ENCODE measurements at places on chromosomes 5 and 9. TPM values are rescaled to one million over a fixed set of nuclear protein-coding genes. Genes with fewer than 3 reads are reported as not detected.

- no peak for DNase-seq
Observed at GRCh38 chr9:137198902-137199283, 1.6 kb downstream of the TPRN start.

The DOCK2 gene
- total RNA-seq: not detected

DNA sequence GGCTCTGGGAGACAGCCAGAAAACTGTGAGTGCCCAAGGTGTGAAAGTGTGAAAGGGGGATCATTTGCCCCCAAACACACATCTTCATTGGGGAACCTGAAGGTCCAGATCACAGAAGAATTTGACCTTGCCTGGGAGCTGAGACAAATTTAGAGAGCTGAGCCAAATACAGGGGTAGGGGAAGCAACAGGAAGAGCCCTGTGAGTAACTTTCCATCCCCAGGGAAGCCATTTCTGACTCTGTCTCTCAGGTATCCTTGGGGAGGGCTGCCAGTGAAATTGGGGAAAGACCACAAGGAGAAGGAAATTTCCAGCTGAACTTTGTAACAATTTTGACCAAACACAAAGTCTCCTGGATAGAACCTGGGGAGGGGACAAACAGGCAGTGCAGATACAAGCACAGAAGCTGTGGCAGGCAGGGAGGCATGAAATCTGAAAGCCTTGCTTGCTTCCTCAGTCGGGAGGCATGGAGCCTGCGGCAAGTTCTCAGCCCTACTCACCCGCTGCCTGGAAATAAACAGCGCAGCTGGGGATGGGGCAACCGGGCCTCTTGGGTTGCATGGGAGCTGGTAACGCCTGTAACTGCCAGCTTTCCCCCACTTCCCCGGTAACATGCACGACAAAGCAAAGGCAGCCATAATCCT lies 31.5 kb upstream of the ZCCHC9 start:
- DNase-seq: no peak

DNA sequence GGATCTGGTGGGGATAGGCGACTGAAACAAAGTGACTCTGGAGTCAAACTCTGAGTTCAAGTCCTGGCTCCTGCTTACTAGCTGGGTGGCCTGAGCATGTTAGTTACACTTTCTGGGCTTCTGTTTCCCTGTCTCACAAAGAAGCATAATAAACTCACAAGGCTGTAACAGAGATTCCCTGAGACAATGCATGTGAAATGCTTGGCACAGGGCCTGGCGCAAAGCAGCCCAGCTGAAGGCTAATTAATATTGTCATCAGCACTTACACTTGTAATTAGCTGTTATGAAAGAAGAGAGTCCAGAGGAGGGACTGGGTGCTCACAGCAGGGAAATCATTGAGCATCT lies 64.1 kb upstream of the SPOCK1 start:
- no peak for DNase-seq

The GPR21 gene
- 1.3 TPM for total RNA-seq

DNA sequence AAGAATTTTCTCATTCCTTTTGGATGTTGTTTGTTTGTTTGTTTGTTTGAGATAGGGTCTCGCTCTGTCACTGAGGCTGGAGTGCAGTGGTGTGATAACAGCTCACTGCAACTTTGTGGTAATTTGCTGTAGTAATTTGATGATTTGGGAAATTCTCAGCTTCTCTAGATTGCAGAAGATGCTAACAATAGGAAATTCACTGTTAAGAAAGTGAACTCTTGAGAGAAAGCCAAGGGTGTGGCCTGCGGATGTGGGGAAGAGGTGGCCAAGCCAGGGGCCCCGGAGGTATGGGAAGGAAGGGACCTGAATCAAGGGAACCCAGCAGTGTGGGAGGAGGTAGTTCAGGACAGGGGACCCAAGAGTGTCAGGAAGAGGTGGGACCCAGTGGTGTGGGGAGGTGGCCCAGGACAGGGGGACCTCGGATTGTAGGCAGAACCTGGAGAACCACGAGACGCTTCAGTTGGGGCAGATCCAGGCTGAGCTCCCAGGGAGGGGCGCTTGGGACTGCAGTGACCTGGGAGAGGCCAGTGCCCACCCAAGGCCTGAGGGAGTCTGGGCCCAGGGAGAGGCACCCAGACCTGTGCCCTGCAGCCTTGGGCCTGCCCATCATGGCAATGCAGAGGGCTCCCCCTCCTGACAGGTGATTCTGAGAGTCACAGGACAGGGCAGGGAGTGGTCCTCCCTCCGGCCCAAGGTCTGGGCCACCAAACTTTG lies 5.6 kb upstream of the LCN2 start:
- no peak for DNase-seq

The QRFP gene
- not detected for total RNA-seq

The IL5 gene
- total RNA-seq: not detected

All from bronchial epithelial cell (primary cell).